ENCODE measurements at places on chromosomes 1 and 21.

DNA sequence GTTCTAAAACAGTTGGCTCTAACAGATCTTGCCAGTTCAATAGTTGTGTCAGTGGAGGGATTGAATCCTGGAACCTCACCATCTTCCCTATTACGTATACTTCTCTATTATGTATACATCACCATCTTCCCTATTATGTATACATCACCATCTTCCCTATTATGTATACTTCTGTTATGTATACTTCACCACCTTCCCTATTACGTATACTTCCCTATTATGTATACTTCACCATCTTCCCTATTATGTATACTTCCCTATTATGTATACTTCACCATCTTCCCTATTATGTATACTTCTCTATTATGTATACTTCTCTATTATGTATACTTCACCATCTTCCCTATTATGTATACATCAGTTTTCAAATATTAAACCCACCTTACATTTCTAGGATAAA lies 34.4 kb upstream of the HP1BP3 start:
- no peak for DNase-seq

DNA sequence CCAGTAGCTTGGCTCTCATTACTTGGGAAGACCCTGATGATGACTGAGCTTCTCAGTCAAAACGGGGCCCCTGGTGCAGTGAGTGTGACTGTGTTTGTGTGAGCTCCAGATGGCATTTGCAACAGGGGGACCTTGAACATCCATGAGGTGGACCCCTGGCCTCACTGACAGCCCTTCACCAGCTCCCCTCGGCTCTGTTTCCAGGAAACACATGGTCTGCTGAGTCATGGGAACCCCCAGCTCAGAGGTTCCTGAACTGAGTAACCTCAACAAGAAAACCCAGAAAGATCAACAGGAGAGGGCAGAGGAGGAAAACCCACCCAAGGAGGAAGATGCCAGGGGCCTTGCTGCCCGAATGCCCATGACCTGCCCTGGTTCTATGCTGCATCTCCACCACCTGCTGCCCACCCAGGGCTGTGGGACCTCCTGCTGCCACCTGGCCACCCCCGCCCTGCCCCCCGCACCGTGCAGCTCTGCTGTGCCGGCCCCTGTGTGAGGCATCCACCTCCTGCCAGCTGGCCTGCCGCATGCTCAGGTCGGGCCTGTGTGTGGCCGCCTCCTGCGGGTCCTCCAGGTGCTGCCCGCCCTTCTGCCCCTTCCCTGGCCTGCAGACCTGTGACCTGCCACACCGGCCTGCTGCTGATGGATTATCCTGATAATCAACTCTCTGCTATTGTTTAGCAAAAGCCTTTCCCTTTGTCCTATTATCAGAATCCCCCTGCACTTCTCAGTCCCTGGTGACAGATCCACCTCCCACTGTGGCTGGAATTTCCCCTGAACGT lies 4.2 kb upstream of the KRTAP12-1 start:
- DNase-seq: no peak

GRCh38 chr21:35563885-35564451 lies 496.4 kb downstream of the SETD4 start:
- DNase-seq: no peak

GRCh38 chr1:20212685-20213331 lies 26.5 kb upstream of the PLA2G2C start:
- DNase-seq: no peak

GRCh38 chr1:54028306-54029251 lies 10.6 kb upstream of the LDLRAD1 start:
- DNase-seq: no peak

- DNase-seq: no peak
These were observed 319.4 kb downstream of the SIPA1L2 start for GRCh38 chr1:232310541-232310940.

GRCh38 chr1:54239631-54240031 lies 39.7 kb downstream of the MRPL37 start:
- no peak for DNase-seq

DNA sequence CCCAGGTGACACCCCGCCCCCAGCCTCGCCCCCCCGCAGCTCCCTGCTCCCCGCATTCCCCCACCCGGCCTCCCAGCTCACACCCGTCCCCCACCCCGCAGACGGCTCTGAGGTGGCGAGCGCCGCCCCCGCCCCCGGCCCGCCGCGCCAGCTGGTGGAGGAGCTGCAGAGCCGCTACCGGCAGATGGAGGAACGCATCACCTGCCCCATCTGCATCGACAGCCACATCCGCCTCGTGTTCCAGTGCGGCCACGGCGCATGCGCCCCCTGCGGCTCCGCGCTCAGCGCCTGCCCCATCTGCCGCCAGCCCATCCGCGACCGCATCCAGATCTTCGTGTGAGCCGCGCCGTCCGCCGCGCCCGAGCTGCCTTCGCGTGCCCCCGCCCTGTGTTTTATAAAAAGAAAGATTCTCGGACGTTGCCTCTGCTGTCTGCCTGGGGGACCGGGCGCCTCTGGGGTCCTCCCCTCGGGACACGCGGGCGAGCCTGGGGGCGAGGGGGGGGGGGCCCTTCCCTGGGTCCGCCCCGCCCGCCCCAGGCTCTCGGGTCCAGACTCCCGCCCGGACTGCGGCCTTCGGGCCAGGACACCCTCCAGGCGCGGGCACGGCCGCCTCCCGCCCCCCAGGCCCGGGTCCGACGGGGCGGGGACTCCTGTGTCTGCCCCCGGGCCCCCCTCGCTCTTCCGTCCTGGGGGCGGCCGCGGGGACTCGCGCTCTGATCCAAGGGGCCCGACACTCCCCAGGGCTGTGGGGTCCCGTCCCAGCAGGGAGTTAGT lies 1.6 kb upstream of the MMP23B start:
- no peak for DNase-seq
